ENCODE measurements at places on chromosomes 16 and 17. TPM values are rescaled to one million over a fixed set of nuclear protein-coding genes. Genes with fewer than 3 reads are reported as not detected.

AGRP gene
- total RNA-seq, result not detected

SLC9A5 gene
- 1.2 TPM for total RNA-seq

RGS11 gene
- total RNA-seq, result 48.9 TPM

IGF2BP1 gene
- total RNA-seq, result not detected

WBP2 gene
- 156 TPM for total RNA-seq

ARHGAP23 gene
- 154 TPM for total RNA-seq

TEX14 gene
- 0.76 TPM for total RNA-seq

MYL11 gene
- total RNA-seq, result not detected

LRRC37B gene
- 25.7 TPM for total RNA-seq

IGSF6 gene
- total RNA-seq, result 9.1 TPM

KRTAP3-2 gene
- not detected for total RNA-seq

TMC8 gene
- total RNA-seq, result 12.5 TPM

RNF112 gene
- total RNA-seq, result 3.9 TPM

DOC2B gene
- 27.2 TPM for total RNA-seq

SMIM36 gene
- not detected for total RNA-seq

PRCD gene
- total RNA-seq, result 9.8 TPM

CDH3 gene
- 10.2 TPM for total RNA-seq

NEUROD2 gene
- total RNA-seq, result not detected

HOXB9 gene
- total RNA-seq, result 0.18 TPM

PRSS21 gene
- total RNA-seq, result 0.40 TPM

CLEC18A gene
- 1.2 TPM for total RNA-seq

CAPNS2 gene
- total RNA-seq, result 2.5 TPM

ELMO3 gene
- total RNA-seq, result 2.0 TPM

PEMT gene
- total RNA-seq, result 27.6 TPM
